ENCODE measurements at places on chromosomes 2 and 18.

- DNase-seq = no peak
Observed at GRCh38 chr2:109457366-109457765, 156.4 kb downstream of the SEPTIN10 start.

GRCh38 chr2:1607236-1607920 lies 136.9 kb downstream of the PXDN start:
- no peak for DNase-seq

GRCh38 chr2:85999061-85999831 lies 106.4 kb downstream of the POLR1A start:
- DNase-seq = peak; percentile 54

DNA sequence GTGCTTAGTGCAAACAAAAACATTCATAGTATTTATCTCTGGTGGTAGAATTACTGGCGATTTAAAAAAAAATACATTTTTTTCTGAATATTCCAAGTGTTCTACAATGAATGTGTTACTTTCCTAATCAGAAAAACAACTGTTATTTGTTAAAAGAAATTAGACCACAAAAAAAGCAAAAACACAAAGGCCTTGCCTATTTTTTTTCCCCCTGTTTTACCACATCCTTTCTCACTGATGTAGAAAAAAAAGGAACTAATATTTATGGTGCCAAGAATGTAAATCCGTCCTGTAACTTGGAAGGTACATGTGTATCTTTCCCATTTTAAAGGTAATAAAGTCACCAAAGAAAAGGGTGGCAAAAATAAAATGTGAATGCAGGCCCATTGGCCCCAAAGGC lies 28.4 kb upstream of the MGAT4A start:
- no peak for DNase-seq

DNA sequence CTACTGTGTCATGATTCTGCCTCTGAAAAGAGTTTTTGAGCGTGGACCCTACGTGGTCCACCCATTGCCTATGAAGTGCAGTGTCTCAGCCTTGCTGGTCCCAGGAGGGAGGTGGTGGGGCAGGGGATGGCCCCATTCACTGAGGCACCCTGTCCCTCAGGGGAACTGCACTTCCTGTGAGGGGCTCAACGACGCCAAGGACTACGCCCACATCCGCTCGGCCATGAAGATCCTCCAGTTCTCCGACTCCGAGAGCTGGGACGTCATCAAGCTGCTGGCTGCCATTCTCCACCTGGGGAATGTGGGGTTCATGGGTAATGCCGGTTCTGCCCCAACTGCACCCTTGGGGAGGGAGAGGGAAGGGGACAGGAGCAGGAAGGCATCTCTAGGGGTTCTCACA lies 42.5 kb downstream of the MYO7B start:
- DNase-seq = no peak

DNA sequence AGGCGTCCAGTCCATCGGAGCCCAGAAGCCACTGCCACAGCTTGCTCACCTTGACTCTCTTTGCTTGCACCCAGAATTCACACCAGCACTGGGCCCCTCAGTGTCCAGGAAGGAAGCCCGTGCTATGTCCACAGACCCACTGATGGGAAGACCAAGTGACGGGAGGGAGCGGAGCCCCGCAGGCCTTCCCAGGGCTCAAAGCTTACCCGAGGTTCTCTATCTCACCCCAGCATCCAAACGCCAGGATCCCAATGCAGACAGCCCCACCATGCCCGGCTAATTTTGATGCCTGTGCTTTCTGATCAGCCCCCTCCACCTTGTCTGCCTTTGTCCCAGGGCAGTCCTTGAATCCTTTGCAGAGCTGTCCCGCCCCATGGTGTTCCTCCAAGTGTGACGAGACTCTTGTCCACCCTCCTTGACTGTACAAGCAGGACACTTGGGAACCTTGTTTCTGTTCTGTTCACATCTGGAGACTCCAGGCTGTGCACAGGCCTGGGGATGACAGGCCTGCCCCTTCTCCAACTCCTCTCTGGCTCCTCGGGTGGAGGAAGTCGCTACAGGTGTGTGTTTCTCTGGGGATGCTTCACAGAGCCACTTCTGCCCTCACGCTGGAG lies 12.0 kb downstream of the NPPC start:
- no peak for DNase-seq

DNA sequence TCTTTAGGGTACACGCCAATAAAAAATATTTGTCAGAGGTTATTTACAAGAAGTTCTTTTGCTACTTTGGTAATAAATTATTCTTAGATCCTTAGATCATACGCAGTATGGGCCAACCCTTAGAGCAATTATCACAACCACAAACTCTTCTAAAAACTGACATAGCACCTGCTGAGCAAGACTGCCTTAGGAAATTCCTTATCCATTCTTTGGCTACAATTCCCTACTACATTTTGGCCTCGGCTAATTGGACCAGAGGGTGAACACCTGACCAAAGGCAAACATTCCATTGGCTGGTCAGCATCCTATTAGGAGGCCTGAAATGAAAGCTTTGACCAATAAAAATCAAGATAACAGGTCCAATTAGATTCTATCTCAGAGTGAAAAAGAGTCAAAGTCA lies 147.6 kb upstream of the CCDC68 start:
- no peak for DNase-seq

GRCh38 chr18:59907172-59907571 lies 7.4 kb downstream of the PMAIP1 start:
- no peak for DNase-seq

- peak; percentile 8 for DNase-seq
Observed at GRCh38 chr2:57450170-57450569, 596.4 kb upstream of the VRK2 start.

Data from T-helper 2 cell treated with Interferon-gamma antibody and Interleukin-4, amounts not matched to agents 5 μg/mL and 100 μg/mL, for 36 hours (primary cell).